ENCODE measurements at places on chromosomes 2 and 18. TPM values are rescaled to one million over a fixed set of nuclear protein-coding genes. Genes with fewer than 3 reads are reported as not detected.

Gene ACKR3
- 27.9 TPM for total RNA-seq

Gene MYO3B
- not detected for total RNA-seq

Gene POTEI
- not detected for total RNA-seq

Gene SOWAHC
- 2.7 TPM for total RNA-seq

Gene NT5DC4
- total RNA-seq, result not detected

Gene PLEKHB2
- total RNA-seq, result 31.0 TPM

Gene ASNSD1
- 37.9 TPM for total RNA-seq

Gene MOGAT1
- 0.65 TPM for total RNA-seq

Gene GCG
- not detected for total RNA-seq

Gene VWA3B
- 0.32 TPM for total RNA-seq

Gene GAL3ST2
- not detected for total RNA-seq

Gene TTR
- total RNA-seq, result not detected

Gene SERPINB3
- total RNA-seq, result not detected

Gene CHCHD5
- total RNA-seq, result 18.7 TPM

Gene KCNJ3
- total RNA-seq, result 2.0 TPM

Gene C2orf76
- total RNA-seq, result 7.9 TPM

Gene GRHL1
- 1.0 TPM for total RNA-seq

Gene VSNL1
- 10.4 TPM for total RNA-seq

Gene SH2D6
- 0.24 TPM for total RNA-seq

Gene CIB4
- not detected for total RNA-seq

Gene TMEM200C
- total RNA-seq, result 0.24 TPM

Gene ABCB11
- 0.13 TPM for total RNA-seq

Gene FAM228A
- 0.16 TPM for total RNA-seq

Measured in Right ventricle myocardium superior (tissue), 1 donor.